ENCODE measurements at places on chromosomes 4 and X. TPM values are rescaled to one million over a fixed set of nuclear protein-coding genes. Genes with fewer than 3 reads are reported as not detected.

- H3K27me3 ChIP-seq, result no peaks in the 10 kb centered on the region
- no peak for DNase-seq
- no peak overlapping the region for H3K4me3 ChIP-seq
- H3K36me3 ChIP-seq, result no peaks in the 10 kb centered on the region
These were observed 16.0 kb downstream of the SULT1E1 start for GRCh38 chr4:69843932-69844331.

SLC7A11 gene
- polyA plus RNA-seq, result 5.3 TPM

DNA sequence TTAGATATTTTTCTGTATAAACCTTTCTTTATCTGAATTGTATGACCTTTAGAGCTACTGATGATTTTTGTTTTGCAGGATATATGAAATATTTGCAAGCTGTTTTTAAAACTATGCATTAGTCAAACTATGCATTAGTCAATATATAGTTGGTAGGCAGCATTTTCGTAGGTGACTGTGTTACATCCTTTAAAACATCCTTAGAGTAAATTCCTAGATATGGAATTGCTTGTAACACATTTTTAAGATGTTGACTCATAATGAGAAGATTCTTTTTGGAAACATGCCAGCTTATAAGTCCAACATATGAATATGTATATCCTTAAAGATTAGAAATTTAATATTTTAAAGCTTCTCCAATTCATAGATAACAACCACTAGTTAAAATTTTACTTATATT is 1768.5 kb downstream of the PCDH7 start:
- no peak overlapping the region for H3K4me3 ChIP-seq
- no peaks in the 10 kb centered on the region for H3K4me1 ChIP-seq
- no peak for DNase-seq
- no peaks in the 10 kb centered on the region for H3K27me3 ChIP-seq
- no peak overlapping the region for H3K27ac ChIP-seq

- H3K27me3 ChIP-seq, result no peaks in the 10 kb centered on the region
- no peak overlapping the region for H3K27ac ChIP-seq
- no peak for DNase-seq
- H3K4me3 ChIP-seq, result no peak overlapping the region
- no peaks in the 10 kb centered on the region for H3K36me3 ChIP-seq
These were observed 468.3 kb downstream of the PCDH18 start for GRCh38 chr4:137063961-137064360.
